ENCODE measurements at places on chromosomes 6 and 20.

- DNase-seq: no peak
Measured at GRCh38 chr20:11807054-11808048, 110.3 kb upstream of the BTBD3 start.

DNA sequence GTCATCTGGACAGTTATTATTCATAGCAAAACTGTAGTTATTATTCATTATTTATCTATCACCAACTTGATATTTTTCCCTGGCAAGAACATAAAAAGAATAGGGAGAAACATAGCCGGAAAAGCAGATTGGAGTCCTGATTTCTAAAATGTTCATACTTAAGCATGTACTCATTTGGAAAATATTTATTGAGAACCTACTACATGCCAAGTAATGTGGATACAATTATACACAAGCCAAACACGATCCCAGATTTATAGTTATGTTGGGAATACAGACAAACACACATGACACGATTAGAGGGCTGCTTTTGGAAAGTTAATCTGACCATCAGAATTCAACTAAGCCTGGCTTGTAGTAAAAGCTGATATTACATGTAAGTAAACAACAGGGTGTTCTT is 30.7 kb downstream of the ARHGAP18 start:
- no peak for DNase-seq

DNA sequence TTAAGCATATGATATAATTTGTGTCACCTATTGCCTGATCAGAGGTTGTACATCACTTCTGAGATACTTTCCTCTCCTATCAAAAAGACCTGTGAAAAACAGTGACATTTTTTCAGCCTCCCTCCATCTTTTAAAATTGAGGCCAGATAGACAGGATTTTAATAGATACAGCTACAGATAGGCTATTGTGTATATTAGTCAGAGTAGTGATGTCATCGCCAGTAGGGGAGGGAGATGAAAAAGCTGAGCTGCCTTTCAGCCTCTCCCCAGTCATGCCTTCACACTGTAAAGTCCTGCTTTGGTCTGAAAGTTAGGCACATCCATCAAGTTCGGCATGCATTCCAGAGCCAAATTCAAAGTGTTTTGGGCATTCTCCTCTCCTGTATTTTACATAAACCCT is 7.9 kb upstream of the PABPC1L start:
- DNase-seq: no peak

DNA sequence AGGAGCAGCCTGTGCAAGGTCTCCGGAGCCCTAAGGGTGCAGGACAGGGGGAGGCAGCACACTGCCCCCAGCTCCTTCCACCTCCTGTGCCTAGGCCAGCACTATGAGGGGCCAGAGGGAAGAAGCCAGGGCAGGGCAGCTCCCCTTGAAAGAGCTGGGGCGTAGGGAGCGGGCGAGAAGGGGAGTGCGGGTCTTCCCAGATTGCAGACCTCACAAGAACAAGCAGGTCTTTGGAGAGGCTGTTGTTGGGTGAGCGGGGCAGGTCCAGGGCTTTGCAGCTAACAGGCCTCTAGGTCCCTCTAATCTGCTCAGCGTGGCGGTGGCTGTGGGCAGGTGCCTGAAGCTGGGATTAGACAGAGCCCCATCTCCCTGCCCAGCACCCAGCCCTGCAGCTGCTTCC is 22.4 kb upstream of the CST1 start:
- no peak for DNase-seq

GRCh38 chr6:166152660-166153059 is 15.0 kb downstream of the TBXT start:
- no peak for DNase-seq

- no peak for DNase-seq
Measured at GRCh38 chr6:44162876-44163625, 4.4 kb downstream of the CAPN11 start.

DNA sequence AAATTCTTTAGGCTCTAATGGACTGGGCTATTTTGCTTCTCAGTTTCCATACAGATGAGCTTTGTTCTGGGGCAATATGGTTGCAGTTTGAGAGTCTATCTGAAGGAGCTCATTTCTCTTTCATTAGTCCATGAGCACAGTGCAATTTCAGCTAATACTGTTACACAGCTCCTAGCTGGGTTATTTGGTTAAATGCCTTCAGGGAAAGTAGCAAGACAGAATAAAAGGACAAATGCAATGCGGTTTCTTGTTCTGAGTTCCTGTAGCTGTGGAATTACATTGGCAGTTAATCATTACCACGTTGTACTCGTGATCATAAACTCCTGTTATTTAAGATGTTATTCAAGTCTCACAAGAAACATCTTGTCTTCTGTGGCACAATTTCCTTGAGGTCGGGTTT is 127.7 kb downstream of the BFSP1 start:
- DNase-seq: no peak

- DNase-seq: no peak
Measured at GRCh38 chr6:5084360-5084780, 771 bp upstream of the PPP1R3G start.

- DNase-seq: no peak
Measured at GRCh38 chr20:24572862-24573261, 103.4 kb downstream of the SYNDIG1 start.

- no peak for DNase-seq
Measured at GRCh38 chr20:63895952-63896263, 982 bp downstream of the DNAJC5 start.

- DNase-seq: no peak
Measured at GRCh38 chr6:3013901-3014674, 14.4 kb downstream of the NQO2 start.

DNA sequence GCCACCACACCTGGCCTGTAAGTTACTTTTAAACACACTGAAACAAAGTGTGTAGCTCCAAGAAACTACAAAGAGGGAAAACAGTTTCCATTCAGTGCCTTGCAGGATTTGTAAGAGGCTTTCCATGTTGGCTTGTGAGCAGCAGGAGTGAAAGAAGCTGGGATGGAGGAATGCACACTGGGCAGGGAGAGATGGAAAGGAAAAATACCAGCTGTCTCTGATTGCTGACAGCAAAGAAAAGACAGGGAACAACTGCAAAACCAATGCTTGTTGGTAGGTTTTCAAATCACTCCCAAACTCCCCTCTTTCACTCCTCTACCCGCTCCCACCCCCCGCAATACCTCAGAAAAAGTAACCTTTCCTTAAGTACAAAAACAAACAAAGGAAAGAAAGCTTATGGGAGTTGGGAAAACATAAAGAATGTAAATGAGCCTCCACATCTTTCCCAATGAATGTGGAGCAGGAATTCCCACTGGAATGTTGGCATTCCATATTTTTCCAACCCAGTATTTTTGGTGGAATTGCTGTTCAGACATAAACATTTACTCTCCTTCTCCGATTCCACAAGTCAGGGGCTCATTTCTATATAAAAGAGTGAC is 166.1 kb downstream of the THBS2 start:
- no peak for DNase-seq

DNA sequence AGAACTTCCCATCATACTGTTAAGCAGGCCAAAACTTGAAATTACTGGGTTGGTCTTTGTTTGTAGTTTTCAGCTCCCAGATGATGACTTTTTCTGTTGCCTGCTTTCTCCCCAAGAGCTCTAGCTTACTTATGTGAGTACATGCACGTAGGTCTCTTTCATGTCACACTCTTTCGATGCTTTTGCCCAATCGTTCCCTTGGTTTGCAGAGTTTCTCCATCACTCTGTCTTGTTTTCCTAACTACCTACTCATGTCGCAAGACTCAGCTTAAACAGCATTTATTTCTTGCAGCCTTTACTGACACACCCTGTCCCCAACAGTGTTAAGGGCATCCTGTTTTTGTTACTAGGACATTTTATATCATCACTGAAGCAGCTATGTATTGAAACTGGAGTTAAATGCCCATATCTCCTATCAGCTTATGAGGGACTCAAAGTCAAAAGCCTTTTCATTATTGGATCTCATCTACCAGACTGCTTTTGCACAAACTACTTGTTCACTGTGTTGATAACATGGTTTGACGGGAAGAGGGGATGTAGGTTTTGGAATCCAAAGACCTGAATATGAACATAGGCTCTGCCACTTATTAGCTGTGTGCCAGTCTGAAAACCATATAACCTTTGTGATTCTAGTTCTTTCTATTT is 2.9 kb downstream of the ARG1 start:
- peak; percentile 18 for DNase-seq

DNA sequence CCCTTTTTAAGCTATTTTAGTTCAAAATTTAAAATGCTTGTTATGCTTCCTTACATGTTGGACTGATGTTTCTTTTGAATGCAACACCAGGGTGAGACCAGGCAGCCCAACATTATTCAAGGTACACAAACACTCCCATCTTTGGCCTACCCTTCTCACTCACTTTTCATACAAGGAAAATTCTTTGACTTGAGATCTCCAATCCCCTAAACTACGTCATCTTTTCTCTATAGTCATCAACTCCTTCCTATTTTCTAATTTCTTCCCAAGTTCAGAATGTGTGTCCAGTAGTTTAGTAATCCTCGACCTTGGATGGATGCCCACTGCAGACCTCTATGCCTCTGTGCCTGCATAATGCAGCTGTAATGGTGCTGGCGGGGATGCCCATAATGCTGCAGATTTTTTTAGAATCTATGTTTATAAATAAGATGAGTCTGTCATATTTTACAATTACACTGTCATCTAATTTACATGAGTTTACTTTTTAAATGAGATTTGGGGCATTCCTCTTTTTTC is 108.7 kb downstream of the ID4 start:
- DNase-seq: no peak

GRCh38 chr20:57076152-57076652 is 190.2 kb downstream of the BMP7 start:
- no peak for DNase-seq

- DNase-seq: no peak
Measured at GRCh38 chr6:101614774-101615173, 221.3 kb downstream of the GRIK2 start.

DNA sequence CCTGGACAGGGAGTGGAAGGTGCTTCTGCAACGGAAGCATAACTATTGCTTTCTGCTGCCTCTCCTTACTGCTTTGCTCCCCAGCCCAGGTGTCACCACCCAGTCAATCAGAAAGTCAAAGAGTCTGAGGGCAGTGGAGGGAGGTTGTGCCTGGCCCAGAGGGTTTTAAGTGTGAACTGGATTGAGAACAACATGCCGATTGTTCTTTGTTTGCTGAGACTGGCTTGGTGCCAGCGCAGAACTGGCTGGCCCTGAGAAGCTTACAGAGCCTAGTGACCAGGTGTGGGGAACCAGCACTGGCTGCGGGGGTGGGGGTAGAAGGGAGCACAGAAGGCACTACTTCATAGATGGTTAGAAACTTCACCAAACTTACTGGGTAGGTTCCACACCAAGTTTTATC is 31.1 kb upstream of the ENPP4 start:
- DNase-seq: no peak

DNA sequence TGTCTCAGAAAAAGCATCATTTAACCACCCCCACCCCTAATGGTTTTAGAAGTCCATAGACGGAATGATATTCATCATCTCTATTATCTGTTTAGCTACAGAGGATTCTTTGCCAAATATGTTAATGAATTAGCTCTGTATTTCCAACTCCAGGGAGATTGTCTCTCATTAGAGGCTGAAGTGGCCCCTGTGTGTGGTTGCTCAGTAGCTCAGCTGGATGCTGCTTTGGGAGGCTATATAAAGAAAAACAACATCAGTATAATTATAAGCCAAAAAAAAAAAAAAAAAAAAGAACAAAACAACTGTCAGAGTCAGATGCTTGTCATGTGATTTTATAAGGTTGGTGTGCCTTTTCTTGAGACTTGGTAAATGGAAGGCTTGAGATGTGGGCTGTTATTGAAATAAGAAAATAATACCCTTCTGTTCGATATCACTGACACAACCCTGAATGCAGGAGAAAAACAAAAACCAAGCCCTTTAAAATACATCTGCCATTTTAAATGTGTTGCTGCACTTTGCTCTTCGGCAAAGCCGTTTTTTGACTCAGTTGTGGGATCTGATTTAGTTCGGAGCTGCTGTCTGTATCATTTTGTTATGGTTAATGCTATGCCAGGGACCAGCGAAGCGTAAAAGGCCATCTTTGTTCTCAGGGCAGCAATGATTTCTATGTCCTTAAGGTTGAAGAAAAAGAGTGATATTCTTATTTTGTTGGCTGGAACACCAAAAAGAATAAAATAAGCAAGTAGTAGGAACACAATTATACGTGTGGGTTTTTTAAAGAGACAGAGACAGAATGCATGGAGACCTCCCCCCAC is 422.6 kb downstream of the QKI start:
- DNase-seq: no peak

DNA sequence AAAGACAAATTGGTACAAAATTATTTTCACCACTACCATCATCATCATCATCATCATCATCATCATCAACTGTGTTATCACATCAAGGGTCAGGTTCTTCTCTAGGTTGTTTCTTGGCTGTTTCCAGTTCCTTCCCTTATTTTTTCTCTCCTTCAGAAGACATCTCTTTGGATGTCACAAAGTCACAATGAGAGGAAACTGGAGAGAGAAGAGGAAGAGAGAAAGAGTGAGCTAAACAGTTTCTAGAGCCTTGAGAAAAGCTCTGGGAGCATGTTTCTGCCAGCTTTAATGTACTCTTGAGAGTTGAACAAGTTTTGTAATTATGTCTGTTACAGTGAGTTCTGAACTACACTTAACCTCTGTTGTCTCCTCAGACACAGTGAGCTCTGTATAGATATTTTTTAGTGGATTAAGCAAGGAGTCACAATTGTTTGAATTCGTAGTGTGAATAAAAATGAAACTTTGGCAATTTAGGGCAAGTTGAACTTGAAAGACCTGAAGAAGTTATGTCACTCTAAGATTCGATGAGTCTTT is 123.0 kb upstream of the AKIRIN2 start:
- no peak for DNase-seq

- DNase-seq: no peak
Measured at GRCh38 chr20:8130840-8131526, 1.1 kb upstream of the PLCB1 start.

DNA sequence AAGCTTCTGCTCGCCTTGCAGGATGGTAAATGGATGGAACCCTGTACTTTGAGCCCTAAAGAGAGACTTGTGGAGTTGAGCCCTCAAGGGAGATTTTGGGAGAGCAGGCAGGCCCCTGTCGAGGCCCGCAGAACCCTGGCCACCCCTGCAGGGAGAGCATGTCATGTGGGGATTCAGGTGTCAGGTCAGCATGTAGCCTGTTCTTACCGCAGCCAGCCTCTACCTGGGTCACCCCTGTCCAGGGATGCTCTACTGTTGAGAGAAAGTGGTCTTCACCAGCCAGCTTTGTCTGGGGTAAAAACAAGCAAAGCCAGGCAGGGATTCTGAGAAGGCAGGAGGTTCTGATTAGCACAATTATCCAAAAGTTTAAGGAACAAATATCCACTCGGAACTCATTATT is 55.6 kb upstream of the PROKR2 start:
- DNase-seq: no peak

DNA sequence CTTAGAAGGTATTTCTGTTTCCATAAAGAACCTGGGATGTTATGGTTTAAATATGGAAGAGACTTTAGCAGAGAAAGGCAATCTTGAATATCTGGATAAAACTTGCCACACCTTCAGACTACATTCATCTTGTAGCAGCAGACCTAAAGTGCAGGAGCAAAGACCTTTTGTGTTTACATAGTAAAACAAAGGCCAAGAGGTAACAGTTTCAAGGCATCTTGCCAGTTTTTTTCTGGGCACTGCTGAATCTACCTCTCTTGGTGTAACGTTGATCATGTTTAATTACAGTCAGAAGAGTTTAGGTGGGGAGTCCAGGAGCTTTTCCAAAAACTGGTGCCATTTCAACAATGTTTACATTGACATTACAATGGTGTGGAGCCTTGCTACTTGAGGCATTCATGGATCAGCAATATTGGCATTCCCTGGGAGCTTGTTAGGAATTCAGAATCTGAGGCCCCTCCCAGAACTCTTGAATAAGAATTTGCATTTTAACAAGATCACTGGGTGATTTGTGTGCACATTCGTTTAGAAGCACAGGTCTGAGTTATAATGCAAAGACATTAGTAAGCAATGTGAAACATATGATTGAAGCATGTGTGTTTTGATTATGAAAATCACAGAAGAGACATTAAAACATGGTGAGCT is 94.5 kb downstream of the F13A1 start:
- no peak for DNase-seq

Data from inflammatory macrophage (primary cell).